Uterine smooth muscle cell (primary cell): ENCODE measurements at places on chromosomes 4 and X. TPM values are rescaled to one million over a fixed set of nuclear protein-coding genes. Genes with fewer than 3 reads are reported as not detected.

The NXF2 gene
- not detected in 2 replicates for total RNA-seq

The SUPT20HL1 gene
- 0.11 and 0.12 TPM in 2 replicates for total RNA-seq

The IGSF1 gene
- total RNA-seq: 0.11 and 0.25 TPM in 2 replicates

The FAM9C gene
- total RNA-seq: 0.12 TPM in 1 of 2 replicates, not detected in the other

The HAND2 gene
- total RNA-seq: 22.7 and 26.9 TPM in 2 replicates

The CSTF2 gene
- total RNA-seq: 16.5 and 28.0 TPM in 2 replicates

The DKK2 gene
- 0.25 and 0.33 TPM in 2 replicates for total RNA-seq

The NAA11 gene
- total RNA-seq: not detected in 2 replicates

The ELMOD2 gene
- total RNA-seq: 43.2 and 47.0 TPM in 2 replicates

The CLIC2 gene
- total RNA-seq: 6.2 and 12.1 TPM in 2 replicates

The MAGEA8 gene
- not detected in 2 replicates for total RNA-seq

The LIMCH1 gene
- total RNA-seq: 1.4 and 3.3 TPM in 2 replicates

The EMCN gene
- under 0.01 and 0.12 TPM in 2 replicates for total RNA-seq

The GLRA3 gene
- total RNA-seq: under 0.01 TPM in 1 of 2 replicates, not detected in the other

The UGT8 gene
- total RNA-seq: 0.62 and 1.00 TPM in 2 replicates

The PCDH18 gene
- total RNA-seq: 82.2 and 116 TPM in 2 replicates

The WNK3 gene
- 0.44 and 0.87 TPM in 2 replicates for total RNA-seq

The GSX2 gene
- total RNA-seq: 0.12 TPM in 1 of 2 replicates, not detected in the other

The SOX3 gene
- not detected in 2 replicates for total RNA-seq

The DRD5 gene
- not detected in 2 replicates for total RNA-seq

The ARSJ gene
- 36.7 and 40.9 TPM in 2 replicates for total RNA-seq

The VCX3A gene
- not detected in 2 replicates for total RNA-seq

The GLOD5 gene
- total RNA-seq: not detected in 2 replicates

The SASH3 gene
- total RNA-seq: not detected in 2 replicates

The RGN gene
- total RNA-seq: 2.9 and 6.7 TPM in 2 replicates

The JADE1 gene
- 22.5 and 27.2 TPM in 2 replicates for total RNA-seq

The CCNA2 gene
- total RNA-seq: 32.2 and 132 TPM in 2 replicates

The RPS6KA6 gene
- 14.6 and 17.0 TPM in 2 replicates for total RNA-seq

The NAP1L2 gene
- 3.9 and 7.5 TPM in 2 replicates for total RNA-seq

The RAB41 gene
- total RNA-seq: not detected in 2 replicates

The FHDC1 gene
- 0.11 and 0.25 TPM in 2 replicates for total RNA-seq

The TMEM271 gene
- not detected in 2 replicates for total RNA-seq

The NUP62CL gene
- 0.11 and 0.25 TPM in 2 replicates for total RNA-seq

The ZMAT1 gene
- total RNA-seq: 0.50 and 0.66 TPM in 2 replicates
